Cortex of kidney (tissue), 1 donor: ENCODE measurements at places on chromosomes 4 and X.

DNA sequence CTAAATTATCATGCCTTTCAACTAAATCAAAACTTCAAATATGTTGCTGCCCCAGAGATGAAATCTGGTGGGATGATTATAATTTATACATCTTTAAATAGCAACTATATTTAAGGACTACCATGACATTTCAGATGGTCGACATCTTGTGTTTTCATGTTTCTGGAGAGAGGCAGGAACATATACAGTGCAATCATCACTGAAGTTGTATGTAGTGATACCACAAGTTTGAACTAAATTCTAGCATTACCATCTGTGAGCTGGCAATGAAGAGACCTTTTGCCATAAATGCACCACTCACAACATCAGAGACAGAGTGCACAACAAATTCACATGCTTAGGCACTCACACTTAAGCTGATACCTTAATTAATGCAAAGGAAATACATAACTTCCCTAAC lies 196.4 kb upstream of the GPC4 start:
- DNase-seq, result no peak

- no peak for DNase-seq
Observed at GRCh38 chr4:8730159-8730558, 137.6 kb downstream of the CPZ start.

DNA sequence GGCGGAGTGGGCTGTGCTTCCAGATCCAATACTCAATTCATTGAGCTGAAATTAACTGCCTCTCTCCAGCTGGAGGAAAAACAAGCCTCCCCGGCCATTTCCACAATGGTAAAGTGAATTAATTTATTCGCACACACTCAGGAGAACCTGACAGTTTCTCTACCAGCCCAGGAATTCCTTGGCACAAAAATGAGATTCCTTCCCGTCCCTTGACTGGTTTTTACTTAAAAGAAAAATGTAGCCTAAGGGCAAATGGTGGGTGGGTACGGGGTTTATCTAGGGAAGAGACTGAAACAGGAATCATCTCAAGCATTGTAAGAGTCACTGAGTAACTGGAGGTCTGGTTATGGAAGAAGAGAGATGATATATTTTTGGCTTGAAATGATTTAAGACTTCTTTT lies 102.7 kb downstream of the VCX3A start:
- DNase-seq, result no peak

DNA sequence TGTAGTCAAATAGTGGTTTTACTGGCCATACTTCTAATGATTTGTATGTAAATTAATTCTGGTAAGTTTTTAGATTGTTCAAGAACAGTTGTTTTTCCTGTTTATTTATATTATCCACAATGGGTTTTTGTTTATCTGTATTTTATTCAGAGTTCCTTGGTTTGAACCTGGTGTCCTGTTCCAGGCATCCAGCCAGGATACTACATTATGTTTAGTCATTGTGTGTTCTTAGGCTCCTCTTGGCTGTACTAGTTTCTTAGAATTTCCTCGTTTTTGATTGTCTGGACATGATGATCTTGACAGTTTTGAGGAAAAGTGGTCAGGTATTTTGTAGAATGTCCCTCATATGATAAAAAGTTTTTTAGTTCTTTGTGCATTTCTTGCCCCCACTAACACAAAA lies 7.8 kb downstream of the TIGD2 start:
- no peak for DNase-seq

DNA sequence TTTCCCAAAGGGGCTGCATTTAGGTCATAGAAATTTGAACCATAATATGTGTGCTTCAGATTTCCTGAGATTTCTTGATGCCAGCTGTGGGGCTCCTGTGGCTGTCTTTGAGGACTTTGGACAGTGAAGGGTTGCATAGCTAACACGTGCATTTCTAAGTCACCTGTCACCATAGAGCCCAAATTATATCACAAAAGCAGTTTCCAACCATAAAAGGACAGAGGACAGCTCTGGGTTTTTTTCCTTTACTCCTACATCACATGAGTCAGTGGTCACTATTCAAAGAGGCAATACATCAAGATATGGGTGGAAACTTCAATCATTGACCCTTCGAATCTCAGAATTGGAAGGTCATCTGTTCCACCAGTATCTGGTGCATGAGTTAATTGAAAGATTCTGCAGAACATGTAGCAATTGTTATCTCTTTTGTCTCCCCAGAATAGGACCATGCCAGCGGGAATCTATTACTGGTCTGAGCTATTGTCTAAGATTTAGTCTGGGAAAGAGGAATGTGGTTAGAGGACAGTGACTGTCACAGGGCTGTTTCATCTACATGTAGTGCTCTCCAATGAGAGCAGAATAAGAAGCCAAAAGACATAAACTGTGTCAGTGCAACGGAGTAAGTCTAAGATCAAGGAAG lies 133.5 kb downstream of the AASDH start:
- no peak for DNase-seq

GRCh38 chrX:120036704-120037103 lies 40.8 kb downstream of the RHOXF2B start:
- DNase-seq, result no peak

DNA sequence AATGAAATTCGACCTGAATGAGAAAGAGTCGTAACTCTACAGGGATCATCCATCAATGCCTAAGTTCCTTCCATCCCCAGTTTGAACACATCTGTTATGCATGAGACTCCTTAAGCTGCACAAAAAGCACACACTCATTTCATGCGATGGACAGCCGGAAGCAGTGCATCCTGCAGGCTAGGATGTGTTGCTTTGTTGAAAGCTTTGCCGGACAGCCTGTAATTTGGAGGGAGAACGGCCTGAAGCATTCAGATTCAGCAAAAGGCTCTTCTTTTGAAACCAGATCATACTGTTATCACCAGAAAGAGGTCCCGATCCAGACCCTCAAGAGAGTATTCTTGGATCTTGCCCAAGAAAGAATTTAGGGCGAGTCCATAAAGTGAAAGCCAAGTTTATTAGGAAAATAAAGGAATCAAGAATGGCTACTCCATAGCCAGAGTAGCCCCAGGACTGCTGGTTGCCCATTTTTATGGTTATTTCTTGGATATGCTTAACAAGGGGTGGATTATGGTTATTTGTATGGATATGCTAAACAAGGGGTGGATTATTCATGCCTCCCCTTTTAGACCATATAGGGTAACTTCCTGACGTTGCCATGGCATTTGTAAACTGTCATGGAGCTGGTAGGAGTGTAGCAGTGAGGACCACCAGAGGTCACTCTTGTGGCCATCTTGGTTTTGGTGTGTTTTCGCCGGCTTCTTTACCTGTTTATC lies 48.1 kb upstream of the DHRSX start:
- no peak for DNase-seq

DNA sequence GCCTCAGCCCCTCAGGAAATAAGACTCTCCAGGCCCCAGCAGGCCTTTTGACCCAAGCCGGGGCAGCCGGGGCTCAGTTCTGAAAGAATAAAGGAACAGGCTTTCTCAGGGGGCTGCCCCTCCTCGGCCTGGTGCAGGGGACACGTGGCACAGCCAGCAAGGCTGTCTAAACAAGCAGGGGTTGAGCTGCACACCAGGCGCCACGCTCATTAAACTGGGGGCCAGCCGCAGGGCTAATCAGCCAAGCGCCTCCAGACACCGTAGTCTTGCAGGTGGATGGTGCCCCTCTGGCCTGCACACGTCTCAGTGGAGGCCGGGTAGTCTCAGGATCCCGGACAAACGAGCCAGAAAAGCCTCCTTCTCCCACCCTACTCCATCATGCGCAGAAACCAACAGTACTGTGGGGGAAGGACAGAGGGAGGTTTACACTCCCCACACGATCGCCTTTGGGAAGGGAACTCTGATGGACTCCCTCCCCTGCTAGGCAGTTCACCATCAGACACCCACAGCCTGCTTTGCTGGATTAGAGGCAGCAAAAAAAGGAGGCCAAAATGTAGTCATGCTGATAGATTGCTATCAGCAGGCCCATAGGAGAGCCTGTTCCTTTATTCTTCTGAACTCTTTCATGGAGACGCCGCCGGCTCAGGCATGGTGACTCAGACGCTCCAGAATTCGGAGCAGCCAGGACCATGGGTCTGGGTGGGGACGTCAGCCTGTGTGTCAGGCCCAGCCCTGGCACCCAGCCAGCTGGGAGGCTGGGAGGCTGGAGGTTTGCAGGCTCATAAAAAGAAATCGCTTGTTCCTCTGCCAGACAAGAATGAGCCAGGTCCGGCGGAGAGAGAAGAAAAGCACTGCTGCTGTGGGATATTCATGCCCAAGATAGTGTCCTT lies 342.4 kb downstream of the BCOR start:
- no peak for DNase-seq

- no peak for DNase-seq
Observed at GRCh38 chr4:174461466-174462106, 60.7 kb downstream of the HPGD start.

DNA sequence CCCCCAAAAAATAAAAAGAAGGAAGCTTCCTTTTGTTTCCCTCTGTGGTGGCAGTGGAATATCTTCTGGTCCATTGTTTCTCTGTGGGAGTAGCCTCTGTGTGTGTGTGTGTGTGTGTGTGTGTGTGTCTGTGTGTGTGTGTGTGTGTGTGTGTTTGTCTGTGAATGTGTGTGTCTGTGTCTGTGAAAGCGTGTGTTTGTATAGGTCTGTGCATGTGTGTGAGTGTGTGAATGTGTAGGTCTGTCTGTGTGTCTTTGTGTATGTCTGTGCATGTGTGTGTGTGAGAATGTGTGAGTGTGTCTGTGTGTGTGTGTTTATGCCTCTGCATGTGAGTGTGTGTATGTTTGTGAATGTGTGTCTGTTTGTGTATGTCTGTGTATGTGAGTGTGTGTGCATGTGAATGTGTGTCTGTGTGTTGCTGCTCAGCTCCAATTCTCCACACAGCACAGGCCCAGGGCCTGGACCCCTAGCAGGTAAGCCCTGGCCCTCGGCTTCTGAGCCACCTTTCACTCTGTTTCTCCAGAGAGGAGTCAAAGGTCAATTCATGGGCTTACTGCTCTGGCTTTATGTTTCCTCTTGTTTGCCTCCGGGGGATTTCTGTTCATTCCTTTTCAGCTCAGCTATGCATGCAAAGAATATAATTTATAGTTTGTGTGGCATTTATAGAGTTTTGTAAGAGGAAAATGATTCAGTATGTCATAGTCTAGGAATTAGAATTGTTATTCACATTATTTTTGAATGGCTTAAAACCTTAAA lies 89.8 kb downstream of the UCHL1 start:
- DNase-seq, result no peak

DNA sequence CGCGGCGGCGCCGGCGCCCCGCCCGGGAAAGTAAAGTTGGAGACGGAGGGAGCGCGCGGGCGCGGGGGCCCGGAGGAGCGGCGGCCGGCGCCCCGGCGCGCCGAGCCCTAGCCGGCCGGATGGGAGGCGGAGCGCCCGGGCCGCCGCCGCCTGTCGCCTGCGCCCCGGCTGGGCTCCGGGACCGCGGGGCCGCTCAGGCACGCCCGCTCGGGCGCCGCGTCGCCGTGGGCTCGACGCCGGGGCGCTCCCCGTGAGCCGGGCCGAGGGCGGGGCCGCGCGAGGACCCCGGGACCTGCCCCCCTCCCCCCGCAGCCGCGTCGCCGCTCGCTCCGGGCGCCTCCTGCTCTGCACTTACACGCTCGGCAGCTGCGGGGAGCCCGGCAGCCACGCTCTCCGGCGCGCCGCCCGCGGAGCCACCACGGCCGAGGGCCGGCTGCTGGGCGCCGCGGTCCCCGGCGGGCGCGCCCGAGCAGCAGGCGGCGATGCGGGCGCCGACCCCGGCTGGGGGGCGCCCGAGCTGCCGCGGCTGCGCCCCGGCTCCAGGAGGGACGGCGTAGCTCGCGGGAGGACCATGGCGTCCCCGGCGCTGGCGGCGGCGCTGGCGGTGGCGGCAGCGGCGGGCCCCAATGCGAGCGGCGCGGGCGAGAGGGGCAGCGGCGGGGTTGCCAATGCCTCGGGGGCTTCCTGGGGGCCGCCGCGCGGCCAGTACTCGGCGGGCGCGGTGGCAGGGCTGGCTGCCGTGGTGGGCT lies at the start of gene ADRA2C:
Gene ADRA2C, plus strand, starts transcription at position 350 of the 749 bp plus-strand sequence. Its CDS starts 222 bp downstream, at position 572.
- no peak for DNase-seq

- no peak for DNase-seq
Observed at GRCh38 chr4:159416073-159416472, 313.2 kb downstream of the RAPGEF2 start.

- DNase-seq, result no peak
Observed at GRCh38 chr4:83258461-83258860, 26.1 kb downstream of the COQ2 start.

DNA sequence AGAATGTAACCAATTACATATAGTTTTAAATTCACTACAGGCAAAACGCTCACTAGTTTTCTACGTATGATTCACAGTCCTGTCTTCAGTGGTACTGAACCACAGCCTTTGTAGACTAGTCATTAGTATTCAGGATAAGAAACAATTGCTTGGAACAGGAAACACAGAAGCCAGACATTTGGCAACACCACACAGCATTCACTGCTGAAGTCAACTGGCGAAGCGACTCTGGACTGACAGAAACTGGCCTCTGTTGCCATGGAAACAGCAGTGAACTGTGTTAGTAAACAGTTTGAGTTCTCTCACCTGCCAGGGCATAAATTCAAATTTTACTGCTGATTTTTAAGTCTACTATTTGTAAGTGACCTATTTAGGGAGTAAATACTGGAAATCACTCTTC lies 57.6 kb downstream of the MAPK10 start:
- DNase-seq, result no peak

GRCh38 chr4:78518561-78518960 lies 33.0 kb upstream of the ANXA3 start:
- no peak for DNase-seq

DNA sequence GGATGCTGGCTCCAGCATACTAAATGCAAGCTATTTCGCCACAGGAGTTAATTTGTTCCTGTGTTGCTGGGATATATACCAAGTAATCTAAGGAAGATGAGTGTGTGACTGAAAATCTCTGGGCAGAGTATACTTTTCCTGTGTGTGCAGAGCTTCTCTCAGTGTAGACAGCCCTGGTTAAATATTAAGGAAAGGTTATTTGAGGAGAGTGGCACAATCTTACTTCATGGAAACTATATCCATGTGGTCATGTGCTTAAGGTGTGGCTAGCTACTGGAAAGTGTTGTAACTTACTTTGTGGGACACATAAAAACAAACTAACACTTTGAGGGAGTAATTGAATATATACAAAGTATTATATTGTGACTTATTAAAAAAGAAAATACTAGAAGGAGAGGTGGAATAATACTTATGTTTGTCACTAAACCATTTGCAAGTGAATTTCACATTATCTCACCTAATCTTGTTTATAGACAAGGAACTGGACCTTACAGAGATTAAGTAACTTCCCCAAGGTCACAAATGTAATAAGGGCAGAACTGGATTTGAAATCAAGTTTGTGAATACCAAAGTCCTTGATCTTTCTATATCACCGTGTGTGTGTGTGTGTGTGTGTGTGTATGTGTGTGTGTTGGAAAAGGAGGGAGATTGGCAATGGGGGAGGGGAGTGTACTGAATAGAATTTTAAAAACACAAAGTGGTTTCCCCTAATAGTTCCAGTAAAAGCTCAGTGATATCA lies 408.2 kb upstream of the NR3C2 start:
- no peak for DNase-seq

GRCh38 chrX:112687189-112687691 lies 7.5 kb upstream of the LHFPL1 start:
- DNase-seq, result no peak

GRCh38 chrX:9821572-9821971 lies 35.3 kb downstream of the SHROOM2 start:
- no peak for DNase-seq

GRCh38 chrX:121191779-121192178 lies 144.4 kb downstream of the GLUD2 start:
- DNase-seq, result no peak

GRCh38 chrX:23134136-23134535 lies 134.4 kb downstream of the DDX53 start:
- DNase-seq, result no peak
